Activated CD8-positive, alpha-beta memory T cell treated with anti-CD3 and anti-CD28 coated beads for 48 hours (primary cell): ENCODE measurements at places on chromosomes 4 and X.

- no peak for DNase-seq
Measured at GRCh38 chr4:134888156-134888555, 686.6 kb upstream of the PABPC4L start.

GRCh38 chrX:51158231-51158630, 174.4 kb upstream of the NUDT10 start:
- DNase-seq = no peak

GRCh38 chr4:71814433-71814832, 30.6 kb upstream of the GC start:
- DNase-seq = no peak

- DNase-seq = no peak
Measured at GRCh38 chrX:17616936-17617335, 120.4 kb upstream of the SCML1 start.

DNA sequence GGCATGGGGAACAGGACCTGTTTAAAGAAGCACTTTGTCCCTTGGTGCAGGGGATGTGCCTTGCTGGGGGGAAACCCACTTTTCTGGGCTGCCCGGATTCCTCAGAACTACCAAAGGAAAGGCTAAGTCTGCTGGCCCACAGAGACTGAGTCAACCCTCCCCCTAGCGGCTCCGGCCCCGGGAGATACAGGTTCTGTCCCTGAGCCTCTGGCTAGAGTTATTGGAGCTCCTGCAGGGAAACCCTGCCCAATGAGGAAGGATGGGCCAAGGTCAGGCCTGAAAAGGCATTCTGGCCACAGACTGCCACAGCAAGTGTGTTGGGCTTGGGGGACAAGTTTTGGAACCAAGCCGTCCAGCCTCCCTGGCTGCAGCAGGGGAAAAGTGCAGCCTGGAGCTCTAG, 490.9 kb upstream of the ACTRT1 start:
- no peak for DNase-seq

DNA sequence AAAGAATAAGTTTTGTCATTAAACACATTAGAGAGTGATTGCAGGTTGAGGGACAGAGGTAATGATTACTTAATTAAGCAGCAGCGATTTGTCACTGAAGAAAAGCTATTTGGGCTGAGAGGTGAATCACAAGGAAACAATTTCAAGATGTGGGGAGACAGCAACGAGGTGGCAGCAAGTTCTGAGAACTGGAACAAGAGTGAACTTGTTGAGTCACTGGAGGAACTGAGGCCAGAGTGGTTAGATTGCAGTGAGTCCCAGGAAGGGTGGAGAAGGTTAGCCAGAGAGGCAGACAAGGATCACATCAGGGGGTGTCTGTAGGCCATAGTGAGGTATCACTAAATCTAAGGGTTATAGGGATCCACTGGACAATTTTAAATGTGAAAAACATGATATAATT, 57.9 kb upstream of the TMPRSS11A start:
- DNase-seq = no peak

GRCh38 chr4:3413675-3414420, 27.9 kb upstream of the HGFAC start:
- DNase-seq = no peak

DNA sequence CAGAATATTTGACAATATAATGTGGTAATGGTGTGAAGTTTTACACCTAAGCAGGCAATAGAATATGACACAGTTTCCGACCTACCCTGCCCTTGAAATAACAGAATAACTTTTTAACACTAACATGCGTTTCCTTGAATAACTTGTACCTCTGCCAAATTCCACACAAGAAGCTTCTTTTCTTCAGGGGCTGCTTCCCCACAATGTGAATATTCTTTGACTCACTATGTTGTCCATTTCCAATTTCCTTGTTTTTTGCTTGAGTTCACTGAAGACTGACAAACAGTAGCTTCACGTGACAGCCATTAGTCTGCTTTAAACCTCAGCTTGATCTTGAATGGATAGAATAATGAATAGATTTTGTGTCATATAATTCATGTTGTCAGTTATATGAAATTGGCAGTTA, 14.3 kb downstream of the SHROOM3 start:
- no peak for DNase-seq

- DNase-seq = no peak
Measured at GRCh38 chr4:114487101-114487500, 111.5 kb upstream of the UGT8 start.

DNA sequence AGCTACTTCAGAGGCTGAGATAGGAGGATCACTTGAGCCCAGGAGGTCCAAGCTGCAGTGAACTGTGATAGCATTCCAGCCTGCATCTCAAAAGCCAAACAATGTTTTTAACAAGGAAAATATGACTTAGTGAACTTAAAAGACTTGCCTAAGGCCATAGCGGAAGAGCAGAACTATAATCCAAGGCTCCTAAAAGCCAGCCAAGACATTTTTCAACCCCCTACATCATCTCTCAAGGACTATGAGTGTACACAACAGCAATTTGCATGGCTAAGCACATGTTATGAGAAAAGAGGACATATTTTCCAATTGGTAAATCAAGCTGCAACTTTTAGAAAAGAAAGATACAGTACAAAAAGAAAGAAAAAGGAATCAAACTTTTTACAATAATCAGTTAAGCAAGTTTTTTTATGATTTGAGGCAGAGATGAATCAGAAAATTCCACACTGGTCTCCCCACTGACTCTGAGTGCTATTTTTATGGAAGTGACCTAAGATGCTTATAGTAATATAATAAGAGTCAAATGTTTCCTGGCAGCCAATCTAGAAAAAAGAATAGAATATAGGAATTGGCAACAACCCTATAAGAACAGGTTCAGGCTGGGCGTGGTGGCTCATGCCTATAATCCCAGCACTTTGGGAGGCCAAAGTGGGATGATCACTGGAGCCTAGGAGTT, 9.8 kb upstream of the ACOT9 start:
- DNase-seq = no peak

DNA sequence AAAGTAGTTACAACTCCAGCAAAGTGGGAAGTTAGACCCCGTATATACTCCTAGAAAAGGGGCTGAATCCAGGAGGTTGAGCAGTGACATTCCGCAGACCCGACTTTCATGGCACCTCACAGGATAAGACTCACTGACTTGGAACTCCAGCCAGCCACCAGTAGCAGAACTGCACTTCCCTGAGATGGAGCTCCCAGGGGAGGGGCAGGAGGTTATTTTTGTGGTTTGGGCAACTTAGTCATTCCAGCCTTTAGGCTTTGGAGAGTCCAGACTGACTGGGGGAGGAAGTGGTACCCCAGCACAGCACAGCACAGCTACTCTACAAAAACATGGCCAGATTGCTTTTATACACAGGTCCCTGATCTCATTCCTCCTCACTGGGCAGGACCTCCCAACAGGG, 319.1 kb downstream of the PCDH19 start:
- no peak for DNase-seq

GRCh38 chrX:147779173-147779572, 132.5 kb upstream of the FMR1 start:
- DNase-seq = no peak

GRCh38 chrX:48505481-48505880, 3.3 kb upstream of the PORCN start:
- DNase-seq = no peak

- DNase-seq = no peak
Measured at GRCh38 chr4:30860978-30861377, 140.8 kb downstream of the PCDH7 start.
